Stimulated activated naive CD8-positive, alpha-beta T cell treated with anti-CD3 and anti-CD28 coated beads, Interleukin-15, Interleukin-2, amounts not matched to agents 100 U/mL and 50 U/mL, for 24 hours (primary cell): ENCODE measurements at places on chromosomes 11 and 22.
A peak's percentile ranks its signal among the peaks of the same experiment; 100 is the strongest.

DNA sequence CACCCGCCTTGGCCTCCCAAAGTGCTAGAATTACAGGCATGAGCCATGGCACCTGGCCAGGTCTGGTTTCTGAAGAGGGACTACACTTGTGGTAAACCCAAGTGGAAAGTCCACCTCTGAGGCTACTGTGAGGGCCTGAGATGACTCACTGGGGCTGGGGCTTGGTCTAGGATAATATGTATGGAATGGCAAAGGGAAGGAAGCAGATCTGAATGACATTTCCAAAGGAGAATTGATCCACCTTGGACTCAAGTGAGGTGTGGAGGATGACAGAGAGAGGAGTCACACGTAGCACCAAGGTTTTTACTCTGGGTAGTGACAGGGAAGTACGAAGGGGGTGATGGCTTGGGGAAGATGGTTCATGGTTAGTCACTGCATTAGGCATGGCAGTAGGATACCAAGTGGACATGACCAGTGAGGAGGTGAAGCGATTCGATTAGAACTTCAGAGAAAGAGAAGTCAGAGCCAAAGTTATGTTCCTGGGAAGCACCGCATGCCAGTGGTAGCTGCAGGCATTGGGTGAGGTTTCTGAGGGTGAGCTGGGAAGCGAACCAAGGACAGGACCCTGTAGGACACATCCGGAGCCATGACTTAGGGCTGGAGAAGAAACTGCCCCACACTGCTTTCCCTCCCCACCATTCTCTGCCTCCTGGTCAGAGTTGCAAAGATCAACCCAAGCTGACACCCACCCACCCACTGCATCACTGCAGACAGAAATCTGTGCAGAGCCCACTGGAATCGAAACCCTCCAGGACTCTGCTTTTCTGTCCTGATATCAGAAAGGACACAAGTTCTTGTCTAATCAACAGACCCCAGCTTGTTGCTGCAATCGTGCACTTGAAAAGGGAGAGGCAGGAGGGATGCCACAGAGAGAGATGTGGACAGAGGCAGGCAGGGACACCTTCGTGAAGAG is 13.0 kb upstream of the BCL9L start:
- DNase-seq: no peak

- no peak for DNase-seq
Measured at GRCh38 chr11:130553306-130553705, 104.9 kb downstream of the ADAMTS15 start.

- no peak for DNase-seq
Measured at GRCh38 chr11:114036958-114037357, 22.6 kb upstream of the ZBTB16 start.

GRCh38 chr22:37922191-37922590 is 16.1 kb downstream of the MICALL1 start:
- no peak for DNase-seq

- peak; percentile 82 for DNase-seq
Measured at GRCh38 chr11:129750343-129751292, 65.0 kb upstream of the TMEM45B start.

DNA sequence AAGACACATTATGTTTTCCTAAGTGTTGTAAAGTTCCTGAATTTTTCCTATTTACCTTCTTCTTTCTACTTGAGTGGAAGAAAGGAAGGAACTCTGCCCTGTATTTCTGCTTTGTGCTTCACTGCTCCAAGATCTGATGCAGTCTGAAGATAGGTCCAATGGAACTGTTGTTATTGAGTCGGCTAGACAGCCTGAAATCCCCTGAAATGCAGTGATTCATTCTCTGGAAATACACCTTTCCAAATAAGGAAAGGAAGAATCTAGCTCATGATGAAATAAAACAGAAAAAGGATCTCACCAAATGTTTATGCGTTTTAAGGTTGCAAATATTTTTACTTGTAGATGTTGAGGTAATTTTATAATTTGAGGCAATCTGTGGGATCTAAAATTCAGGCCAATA is 322.8 kb downstream of the GUCY1A2 start:
- no peak for DNase-seq
